NCI-H226 (cell line): ENCODE measurements at places on chromosomes 6 and 20.

DNA sequence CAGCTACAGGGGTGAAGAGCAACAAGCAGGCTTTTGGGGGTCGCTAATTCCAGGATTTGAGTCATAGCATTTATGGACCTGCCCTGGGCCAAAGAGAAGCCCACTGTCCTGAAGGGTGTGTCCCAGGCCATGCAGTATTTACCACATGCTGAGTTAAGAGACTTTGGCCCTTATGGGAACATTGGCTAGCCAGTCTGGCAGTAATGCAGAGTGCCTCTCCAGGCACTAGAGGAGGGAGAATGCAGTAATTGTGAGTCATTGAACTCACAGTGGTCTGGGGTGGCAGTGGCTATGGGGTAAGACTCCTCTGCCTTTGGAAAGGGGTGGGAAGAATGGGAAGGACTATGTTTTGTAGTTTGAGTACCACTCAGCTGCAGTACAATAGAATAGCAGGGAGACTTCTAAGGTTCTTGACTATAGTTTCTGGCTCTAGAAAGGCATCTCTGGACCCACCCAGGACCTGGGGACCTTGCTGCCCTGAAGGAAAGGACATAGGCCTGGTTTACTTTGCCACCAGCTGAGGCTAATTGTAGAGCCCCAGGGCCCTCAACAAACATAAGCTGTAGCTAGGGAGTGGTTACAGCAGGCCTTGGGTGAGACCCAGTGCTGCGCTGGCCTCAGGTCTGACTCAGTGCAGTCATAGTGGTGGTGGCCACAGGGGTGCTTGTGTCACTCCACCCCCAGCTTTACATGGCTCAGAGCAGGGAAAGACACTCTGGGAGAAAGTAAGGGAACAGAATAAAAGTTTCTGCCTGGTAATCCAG is 520.9 kb downstream of the HTR1B start:
- no peak for DNase-seq

GRCh38 chr6:84763003-84763885 is 1.2 kb downstream of the TBX18 start:
- DNase-seq = peak; percentile 94

GRCh38 chr20:21575981-21576740 is 62.3 kb upstream of the NKX2-2 start:
- no peak for DNase-seq

DNA sequence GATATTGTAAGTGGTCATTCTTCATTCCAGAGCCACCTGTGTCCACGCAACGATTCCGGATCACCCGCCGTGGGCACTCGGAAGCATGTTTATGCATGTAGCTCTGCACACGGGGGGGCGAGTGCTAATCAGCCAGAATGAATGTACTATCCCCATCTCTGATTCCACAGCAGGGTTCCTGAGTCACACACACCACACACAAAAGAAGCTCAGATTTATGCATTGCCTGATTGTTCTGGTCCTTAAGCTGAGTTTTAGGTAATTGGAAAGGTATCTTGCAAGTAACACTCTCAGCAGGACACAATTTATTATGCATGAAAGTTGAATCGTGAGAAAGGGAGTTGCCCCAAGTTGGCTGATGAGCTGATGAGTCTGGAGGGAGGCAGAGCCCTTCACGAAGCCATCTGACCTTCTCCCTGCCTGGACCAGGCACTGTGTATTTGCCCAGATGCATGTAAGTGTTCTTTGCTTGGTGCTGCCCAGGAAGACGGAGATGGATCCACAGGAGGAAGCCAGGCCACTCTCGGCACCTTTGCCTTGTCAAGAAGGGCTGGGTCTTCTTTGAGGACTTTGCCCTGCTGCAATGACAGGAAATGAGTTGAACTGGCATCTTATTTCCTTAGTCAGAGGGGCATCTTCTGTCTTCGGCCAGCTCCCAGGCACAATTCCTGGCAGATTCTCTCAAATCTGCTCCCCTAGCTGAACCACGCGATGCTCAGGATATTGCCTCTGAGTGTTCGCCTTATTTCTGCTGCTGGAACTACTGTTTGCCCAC is 141.1 kb downstream of the SYNDIG1 start:
- DNase-seq = no peak

DNA sequence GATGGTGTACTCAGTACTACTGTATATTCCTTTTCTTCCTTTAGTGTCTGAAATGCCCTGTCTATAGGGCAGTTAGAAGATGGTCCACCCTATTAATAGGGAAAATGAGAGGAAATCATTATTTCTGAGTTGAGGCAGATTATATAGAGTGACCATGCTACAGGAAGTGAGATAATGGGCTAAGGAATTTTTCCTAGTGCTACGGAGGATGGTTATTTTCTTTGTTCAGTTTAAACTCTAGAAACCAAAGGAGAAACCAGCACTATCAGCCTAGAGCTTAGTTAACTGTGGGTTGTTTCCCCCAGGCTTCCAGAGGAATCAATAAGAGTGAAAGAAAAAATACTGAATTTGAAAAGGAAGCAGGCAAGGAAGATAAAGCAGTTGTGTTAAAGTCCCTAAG is 474 bp downstream of the TSBP1 start:
- peak; percentile 7 for DNase-seq

DNA sequence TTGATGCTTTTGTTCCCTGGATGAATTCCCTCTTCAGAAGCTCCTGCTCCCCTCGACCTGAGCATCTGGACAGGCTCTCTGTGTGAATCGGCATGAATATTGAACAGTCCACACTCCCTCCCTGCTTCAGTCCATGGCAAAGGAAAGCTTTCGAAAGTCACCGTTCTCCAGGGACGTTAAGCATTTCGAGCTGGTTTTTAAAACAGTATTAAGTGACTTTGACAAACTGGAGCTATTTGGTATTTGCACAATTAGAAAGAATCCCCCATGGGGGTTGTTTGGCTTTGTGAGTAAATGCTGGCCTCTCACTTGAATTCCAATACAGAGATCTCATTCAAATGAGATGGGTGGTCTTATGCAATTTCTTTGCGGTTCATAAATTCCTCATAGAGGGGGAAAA is 85.3 kb upstream of the TIAM2 start:
- no peak for DNase-seq

- no peak for DNase-seq
Measured at GRCh38 chr20:1992359-1993110, 1.3 kb downstream of the PDYN start.

DNA sequence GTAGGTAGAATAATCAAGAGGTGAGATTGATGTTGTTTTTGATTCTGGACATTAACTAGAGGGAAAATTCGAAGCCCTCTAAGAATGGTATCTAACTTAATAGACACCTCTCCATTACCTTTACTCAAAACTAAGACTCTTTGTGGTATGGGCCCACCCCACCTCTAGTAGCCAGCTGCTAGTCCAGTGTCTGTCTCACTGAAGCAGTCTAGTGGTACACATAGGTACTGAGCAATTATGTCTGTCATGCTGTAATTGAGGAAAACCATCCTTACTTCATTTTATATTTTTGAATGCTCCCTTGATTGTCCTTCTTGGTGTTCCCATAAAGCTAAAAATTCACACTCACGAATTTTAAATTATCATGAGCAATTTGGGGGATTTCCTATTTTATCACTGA is 290.7 kb downstream of the ARHGAP18 start:
- DNase-seq = no peak

- DNase-seq = no peak
Measured at GRCh38 chr20:24102290-24102689, 113.7 kb upstream of the GGTLC1 start.

GRCh38 chr20:38303908-38304379 is at the start of gene BPI:
BPI (plus strand) TSS chr20:38304156; CDS start chr20:38304224, 68 bp downstream.
- DNase-seq = no peak

GRCh38 chr20:24787621-24788020 is 161.4 kb upstream of the CST7 start:
- no peak for DNase-seq

DNA sequence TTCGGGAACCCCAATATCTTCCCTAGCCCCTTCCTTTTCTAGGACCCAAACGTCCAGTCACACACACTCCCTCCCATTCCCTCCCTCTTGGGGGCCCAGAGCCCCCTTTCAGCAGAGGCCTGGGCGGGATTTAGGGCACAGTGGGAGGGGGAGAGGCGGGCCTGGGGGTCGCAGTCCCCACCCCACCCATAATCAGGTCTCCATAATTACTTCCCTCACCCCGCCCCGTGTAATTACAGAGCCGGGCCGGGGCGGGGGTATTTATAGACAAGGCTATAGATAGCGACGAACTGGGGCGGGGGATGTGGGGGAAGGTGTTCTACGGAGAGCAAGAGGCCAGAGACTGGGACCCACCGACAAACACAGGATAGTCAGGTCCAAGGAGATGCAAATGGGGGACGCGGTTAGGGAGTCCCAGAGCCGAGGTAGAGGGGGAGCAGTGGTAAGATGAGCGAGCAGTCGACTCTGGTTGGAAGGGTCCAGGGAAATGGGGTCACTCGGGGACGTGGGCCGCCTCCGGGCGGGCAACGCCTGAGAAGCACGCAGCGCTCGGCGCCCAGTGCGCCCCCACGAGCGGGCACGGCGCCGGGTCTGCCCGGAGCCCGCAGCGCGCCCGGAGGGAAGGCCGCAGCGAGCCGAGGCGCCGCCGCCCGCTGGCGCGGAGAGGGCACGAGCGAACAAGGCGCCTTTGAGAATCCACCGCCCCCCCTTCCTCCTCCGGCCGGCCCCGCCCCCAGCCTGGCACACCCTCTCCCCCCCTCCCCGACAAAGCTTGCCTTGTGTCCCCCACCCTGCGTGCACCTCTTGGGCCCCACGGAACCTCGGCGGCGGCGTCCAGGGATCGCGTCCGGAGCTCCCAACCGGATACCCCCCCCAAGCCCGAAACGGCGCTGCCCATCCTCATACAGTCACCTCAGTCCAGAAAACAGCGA is 670 bp upstream of the COL11A2 start:
- DNase-seq = no peak

DNA sequence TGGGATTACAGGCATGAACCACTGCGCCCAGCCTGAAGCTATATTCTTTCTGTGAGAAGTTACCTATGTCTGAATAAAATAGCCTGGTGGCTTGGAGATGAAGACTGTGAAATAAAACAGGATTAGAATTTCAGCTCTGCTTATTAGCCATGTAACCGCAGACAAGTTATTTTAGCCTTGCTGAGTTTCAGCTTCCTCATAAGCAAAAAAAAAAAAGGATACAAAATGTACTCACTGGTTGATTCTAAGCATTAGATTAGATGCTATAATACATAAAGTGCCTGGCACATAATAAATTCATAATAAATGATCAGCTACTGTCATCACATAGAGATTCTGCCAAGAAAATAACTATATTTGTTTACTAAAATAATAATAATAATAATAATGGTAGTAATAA is 98.8 kb downstream of the EPB41L2 start:
- no peak for DNase-seq

- DNase-seq = no peak
Measured at GRCh38 chr6:14459315-14459714, 341.7 kb downstream of the CD83 start.

DNA sequence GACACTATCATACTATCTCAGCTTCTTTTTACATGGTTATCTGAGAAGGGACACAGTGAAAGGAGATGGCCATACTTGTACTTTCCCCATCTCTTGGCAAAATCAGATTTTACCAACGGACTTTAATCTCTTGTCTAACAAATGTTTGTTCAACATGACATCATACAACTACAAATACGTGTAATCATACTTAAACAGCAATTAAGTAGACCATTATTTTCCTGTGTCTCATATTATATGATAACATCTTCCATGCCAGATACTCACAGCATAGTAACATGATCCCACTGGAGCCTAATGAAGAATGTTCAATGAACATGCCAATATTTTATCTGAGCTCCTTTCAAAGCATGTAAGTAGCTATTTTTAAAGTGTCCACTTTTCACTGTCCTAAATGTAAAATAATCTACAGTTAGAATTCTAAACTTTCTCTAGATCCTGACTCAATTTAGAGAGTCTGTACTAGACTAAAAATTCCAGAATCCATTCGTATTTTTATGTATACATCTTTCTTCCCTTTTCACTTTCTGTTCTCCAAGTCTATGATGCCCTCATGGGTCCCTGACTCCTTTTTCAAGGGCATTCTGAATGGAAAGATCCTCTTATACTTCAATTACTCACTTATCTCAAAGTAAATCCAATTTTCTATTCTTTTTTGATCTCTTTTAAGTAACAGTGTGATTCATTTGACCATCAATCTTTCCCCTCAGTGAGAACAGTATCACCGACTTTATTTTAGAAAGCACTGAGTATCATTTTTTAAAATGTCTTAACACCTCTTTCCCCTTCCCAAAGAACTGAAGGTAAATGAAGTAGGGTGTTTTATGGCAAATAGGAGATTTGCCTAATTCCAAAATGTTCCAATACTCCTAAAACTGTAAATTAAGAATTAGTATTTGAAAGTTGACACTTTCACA is 133.5 kb downstream of the CDK19 start:
- no peak for DNase-seq

- peak; percentile 8 for DNase-seq
Measured at GRCh38 chr6:168884646-168885086, 369.0 kb downstream of the THBS2 start.

DNA sequence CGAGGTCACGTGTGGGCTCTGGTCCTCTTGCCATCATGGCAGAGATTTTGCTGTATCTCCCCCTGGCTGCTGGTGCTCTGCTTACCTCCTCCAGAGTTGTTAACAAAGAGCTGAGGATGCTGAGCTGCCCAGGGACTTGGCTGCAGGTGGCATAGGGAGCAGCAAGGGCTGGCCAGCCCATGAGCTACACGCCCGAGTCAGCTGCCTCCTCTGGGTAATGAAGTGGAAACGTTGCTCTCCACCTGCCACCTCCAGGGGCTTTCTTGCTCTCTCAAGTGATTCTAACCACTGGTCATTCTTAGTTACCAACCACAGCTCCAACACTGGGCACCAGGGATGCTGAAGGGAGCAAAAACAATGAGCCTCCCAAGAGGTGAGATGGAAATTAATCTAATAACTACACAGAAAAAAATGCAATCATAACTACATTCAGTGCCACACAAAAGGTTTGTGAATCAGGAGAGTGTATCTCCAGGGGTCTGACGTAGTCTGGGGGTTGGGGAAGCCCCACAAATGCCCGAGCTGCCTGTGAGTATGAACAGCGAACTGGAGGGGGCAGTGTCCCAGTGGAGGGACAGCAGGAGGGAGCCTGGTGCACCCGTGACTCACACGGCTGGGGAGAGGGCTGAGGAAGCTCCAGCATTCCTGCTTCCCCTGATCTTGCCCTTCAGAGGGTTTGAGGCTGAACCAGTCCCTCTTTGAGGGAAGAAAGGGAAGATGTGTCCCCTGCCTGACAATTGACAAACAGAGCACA is 78.7 kb downstream of the CDH26 start:
- no peak for DNase-seq

DNA sequence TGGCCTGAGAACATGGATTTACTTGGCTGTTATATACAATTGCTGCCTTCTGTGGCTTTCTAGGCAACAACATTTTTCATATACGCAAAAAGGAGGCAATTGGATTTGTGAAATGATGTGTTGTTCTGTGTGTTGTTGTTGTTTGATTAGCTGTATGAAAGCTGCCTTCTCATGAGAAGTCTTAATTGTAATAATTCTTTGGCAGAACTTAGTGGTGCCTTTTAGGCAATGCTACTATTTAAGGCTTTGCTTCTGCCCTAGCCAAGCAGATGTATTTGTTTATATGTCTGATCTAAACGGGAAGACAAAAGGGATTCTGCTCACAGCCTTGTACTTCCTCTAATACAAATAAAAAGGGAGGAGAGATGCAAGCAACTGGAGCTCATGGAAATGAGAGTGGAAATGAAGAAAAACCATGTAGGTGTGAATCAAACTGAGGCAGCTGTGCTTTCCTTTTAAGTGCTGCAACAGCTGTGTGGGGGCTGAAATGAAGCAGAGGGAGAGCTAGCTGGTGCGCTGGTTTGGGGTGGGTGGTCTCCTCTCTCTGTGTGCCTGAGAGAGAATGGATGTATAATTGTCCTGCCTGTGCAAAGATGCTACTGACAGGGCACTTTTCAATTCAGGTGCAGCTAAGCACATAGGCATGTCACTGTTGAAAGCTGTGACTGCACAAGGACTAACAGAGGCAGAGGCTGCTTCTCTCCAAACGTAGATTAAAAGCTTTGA is 386.9 kb upstream of the MAN1A1 start:
- DNase-seq = no peak
